ENCODE measurements at places on chromosomes 5 and 9.

DNA sequence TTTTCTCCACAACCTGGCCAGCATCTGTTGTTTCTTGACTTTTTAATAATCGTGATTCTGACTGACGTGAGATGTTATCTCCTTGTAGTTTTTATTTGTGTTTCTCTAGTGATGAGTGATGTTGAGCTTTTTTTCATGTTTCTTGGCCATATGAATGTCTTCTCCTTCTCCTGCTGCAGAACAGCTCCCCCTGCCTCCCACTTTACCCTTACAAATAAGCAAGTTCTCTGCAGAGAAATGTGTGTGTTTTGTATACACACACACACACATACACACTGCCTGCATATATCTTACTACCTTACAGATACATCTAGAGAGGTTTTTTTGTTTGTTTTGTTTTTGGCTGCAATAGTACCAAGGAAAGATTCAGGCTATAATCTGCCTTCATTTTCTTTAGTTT, 88.7 kb upstream of the PHF24 start:
- DNase-seq: no peak

- DNase-seq: no peak
These were observed 27.6 kb upstream of the GLRA1 start for GRCh38 chr5:151952238-151952637.

- DNase-seq: no peak
These were observed 30.5 kb upstream of the CREBRF start for GRCh38 chr5:173025651-173026050.

DNA sequence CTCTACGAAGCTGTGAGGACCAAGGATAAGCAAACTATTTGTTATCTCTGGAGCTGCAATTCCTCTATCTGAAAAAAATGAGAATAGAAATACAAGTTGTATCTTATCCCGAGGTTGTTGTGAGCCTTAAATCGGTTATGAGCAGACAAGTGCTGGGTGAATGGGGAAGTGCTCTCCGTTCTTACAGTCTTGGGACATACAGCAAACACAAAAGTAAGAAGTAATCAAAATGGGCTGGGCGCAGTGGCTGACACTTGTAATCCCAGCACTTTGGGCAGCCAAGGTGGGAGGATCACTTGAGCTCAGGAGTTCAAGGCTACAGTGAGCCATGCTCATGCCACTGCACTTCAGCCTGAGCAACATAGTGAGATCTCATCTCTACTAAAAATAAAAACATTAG, 31.7 kb downstream of the ITK start:
- DNase-seq: no peak

DNA sequence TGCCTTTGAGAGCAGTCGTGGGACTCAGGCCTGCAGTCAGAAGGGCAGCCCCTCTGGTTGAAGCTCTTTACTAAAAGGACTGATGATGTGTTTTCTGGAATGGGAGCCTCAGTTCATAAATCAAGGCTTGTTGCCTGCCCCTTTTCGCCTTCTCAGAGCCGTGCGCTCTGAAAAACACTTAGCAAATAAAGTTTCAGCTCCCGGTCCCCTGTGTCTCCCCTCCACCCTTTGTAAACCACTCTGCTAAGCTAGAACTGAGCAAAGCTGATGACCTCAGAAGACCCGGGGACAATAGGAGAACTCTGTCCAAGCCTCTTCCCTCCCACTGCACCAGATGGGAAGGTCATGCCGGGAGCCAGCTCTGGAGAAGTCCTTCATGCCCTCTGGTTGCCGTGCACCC, 39.3 kb upstream of the ADRA1B start:
- DNase-seq: no peak

GRCh38 chr5:52607227-52607824, 180.4 kb upstream of the ITGA1 start:
- no peak for DNase-seq

GRCh38 chr9:29039258-29039657, 1466.0 kb upstream of the C9orf72 start:
- DNase-seq: no peak

DNA sequence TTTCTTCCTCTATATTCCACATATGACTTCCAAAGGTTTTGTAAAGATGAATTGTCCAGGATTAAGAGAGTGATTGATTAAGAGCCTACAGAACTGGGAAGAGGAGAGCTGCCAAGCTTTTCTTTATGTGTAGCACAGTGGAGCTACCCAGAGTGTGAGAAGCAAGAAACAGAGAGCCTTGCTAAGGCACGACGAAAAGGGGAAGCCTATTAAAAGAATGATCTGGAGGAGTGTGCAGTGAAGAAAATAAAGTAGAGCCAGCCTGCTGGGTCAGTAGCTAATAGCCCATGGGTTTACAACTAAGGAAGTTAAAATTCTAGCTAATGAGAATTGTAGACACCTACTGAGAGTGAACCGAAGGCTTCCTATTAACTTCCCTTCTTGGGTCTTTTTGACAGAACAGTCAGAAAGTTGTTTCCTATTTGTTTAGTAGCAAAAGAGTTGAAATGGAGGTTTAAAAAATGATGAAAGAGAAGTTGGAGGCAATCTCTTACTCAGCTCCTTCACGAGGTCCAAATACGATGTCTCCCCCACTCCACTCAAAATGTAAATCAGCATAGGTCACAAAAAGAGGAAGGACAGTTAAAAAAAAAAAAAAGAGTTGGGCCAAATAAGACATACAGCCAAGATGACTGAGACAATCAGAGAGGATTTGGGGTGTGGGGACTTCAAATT, 957 bp upstream of the PRR16 start:
- no peak for DNase-seq

DNA sequence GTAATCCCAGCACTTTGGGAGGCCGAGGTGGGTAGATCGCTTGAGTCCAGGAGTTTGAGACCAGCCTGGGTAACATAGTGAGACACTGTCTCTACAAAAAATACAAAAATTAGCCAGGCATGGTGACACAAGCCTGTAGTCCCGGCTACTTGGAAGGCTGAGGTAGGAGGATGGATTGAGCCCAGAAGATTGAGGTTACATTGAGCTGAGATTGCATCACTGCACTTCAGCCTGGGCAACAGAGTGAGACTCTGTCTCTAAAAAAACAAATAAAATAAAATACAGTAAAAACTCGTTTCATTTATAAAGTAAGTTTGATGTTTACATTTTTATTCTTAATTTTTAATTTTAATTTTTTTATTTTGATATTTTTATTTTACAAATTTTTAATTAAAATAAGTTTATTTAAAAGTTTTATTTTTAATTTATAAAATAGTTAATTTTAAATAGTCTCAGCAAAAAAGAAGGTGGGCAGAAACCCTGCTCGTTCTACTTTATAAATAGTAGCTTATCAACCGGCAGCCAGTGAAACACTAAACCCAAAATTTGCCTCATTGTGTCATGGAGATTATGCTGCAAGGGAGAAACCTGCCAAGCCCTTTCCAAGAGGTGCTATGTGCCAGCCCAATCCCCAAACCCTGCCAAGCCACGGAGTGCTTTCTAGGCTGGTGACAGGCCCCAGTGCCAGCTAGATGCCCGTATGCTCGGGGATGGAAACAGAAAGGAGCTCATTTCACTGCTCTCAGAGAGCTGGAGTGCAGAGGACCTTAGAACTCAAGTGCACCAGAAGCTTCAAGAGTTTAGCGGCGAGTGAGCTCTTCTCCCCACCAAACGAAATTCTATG, 38.9 kb downstream of the SERINC5 start:
- no peak for DNase-seq

GRCh38 chr9:125990793-125991220, 243.6 kb downstream of the PBX3 start:
- no peak for DNase-seq

Data from AG09309 (cell line).